ENCODE measurements at places on chromosomes 1 and 21. TPM values are rescaled to one million over a fixed set of nuclear protein-coding genes. Genes with fewer than 3 reads are reported as not detected.

Gene SLC2A1
- total RNA-seq, result 5.8 TPM

Gene UBE2Q1
- 36.7 TPM for total RNA-seq

Gene LAD1
- 0.22 TPM for total RNA-seq

Gene C1orf94
- not detected for total RNA-seq

Gene COL6A2
- total RNA-seq, result 39.7 TPM

Gene RNU1-3
- total RNA-seq, result under 0.01 TPM

All from dermis lymphatic vessel endothelial cell (primary cell).